CD4-positive, alpha-beta memory T cell (primary cell): ENCODE measurements at places on chromosomes 13 and 19. TPM values are rescaled to one million over a fixed set of nuclear protein-coding genes. Genes with fewer than 3 reads are reported as not detected.

The TTYH1 gene
- not detected for total RNA-seq

The TSSK6 gene
- 9.7 TPM for total RNA-seq

The STOML3 gene
- total RNA-seq = not detected

The INSL3 gene
- total RNA-seq = 5.0 TPM

The RGL3 gene
- total RNA-seq = not detected

The LIPE gene
- 32.5 TPM for total RNA-seq

The FCHO1 gene
- total RNA-seq = 99.4 TPM

The CYP2A6 gene
- total RNA-seq = 0.23 TPM

The KLK10 gene
- not detected for total RNA-seq

The ZNF534 gene
- not detected for total RNA-seq

The PRR22 gene
- 6.6 TPM for total RNA-seq

DNA sequence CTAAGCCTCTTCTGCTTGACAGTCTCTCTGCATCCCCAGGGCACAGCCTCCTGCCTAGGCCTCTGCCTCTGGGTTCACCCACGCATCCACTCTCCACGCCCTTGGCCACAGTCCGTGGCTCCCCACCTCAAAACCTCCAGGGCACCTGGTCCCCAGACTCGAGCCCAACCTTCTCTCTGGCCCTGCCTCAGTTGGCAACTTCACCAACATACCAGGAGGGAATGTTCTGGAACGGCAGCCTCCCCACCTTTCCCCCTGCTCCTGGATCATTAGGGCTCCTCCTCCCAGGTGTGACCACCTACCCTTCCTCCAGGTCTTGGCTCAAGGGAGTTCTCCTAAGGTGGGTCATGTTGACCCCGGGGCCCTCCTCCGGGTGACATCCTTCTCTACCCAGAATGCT, 69.1 kb downstream of the SOX1 start:
- no peak for DNase-seq

DNA sequence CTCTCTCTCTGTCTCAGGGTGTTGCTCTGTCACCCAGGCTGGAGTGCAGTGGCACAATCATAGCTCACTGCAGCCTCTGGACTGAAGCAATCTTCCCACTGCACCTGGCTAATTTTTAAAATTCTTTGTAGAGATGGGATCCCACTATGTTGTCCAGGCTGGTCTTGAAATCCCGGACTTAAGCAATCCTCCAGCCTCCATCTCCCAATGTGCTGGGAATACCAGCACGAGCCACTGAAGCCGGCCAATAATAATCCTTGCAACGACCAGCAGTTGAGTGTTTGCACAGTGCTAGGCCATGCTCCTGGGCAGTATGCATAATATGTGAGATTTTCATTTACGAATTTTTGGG, 640 bp upstream of the EPOR start:
- DNase-seq = no peak

DNA sequence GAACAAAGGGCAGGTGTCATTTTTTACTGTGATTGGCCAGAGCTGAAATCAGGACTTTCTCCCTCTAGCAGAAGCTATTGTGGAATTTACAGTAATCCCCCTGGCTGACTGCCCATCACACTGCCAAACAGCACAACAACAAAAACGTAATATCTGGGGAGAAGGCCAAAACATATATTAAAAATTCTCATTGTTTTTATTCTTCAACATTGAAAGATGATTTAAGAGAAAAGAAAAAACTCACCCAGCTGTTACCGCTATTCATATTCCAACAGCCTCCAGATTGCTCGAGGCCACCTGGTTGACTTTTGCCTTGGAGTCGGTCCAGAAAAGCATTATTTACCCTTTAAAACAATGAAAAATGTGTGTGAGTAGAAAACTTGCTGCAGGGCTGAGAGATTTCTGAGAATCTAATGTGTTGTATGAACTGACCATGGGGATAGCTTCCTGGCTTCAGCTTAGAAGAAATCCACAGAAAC, 97.2 kb downstream of the EPSTI1 start:
- DNase-seq = no peak

DNA sequence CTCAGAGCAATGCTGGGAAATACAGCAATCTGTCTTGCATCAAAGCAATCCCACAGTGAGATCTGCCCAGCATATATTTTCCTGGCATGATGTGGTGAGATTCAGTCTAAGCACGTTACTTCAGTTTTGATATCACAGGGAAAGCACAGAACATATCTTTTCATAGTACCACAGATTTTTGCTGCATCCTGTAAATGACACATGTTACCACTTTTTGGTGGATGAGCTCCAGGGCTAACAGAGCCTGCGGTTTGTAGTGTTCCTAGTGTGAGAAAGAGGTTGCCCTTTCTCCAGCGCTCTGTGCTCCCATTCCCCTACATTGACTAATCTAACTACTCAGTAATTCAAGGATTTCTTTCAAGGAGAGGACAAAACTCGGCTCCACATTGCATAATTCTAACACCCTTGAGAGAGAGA, 409.0 kb downstream of the GPC6 start:
- no peak for DNase-seq

GRCh38 chr13:28586439-28587173, 72.3 kb upstream of the POMP start:
- no peak for DNase-seq

GRCh38 chr19:4575267-4576015, 16.0 kb upstream of the SEMA6B start:
- no peak for DNase-seq

GRCh38 chr13:29081036-29081435, 260.9 kb downstream of the MTUS2 start:
- peak; percentile 53 for DNase-seq

DNA sequence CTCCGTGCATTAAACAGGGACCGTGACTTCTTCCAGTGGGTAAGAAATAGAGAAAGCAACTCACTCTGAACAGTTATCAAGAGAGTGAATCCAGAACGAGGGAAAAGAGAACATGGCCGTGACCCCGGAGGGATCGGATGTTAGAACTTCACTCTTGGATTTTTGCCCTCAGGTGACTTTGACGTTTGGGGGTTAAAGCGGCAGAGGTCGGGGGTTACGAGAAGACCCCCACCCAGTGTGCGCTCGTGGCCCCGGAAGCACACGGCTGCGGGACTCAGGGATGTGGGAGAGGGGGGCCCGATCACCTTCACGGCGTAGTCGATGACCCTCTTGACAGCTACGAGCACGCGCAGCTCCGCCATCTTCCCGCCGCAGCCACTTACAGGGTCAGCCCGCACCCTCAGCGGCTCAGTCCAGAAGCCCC, at the start of gene ETFB:
ETFB (minus strand) TSS at position 424 of the 424 bp plus-strand sequence; CDS start at position 362, 62 bp downstream.
- no peak for DNase-seq

- peak; percentile 82 for DNase-seq
Measured at GRCh38 chr19:862581-863314, 3.3 kb downstream of the CFD start.

DNA sequence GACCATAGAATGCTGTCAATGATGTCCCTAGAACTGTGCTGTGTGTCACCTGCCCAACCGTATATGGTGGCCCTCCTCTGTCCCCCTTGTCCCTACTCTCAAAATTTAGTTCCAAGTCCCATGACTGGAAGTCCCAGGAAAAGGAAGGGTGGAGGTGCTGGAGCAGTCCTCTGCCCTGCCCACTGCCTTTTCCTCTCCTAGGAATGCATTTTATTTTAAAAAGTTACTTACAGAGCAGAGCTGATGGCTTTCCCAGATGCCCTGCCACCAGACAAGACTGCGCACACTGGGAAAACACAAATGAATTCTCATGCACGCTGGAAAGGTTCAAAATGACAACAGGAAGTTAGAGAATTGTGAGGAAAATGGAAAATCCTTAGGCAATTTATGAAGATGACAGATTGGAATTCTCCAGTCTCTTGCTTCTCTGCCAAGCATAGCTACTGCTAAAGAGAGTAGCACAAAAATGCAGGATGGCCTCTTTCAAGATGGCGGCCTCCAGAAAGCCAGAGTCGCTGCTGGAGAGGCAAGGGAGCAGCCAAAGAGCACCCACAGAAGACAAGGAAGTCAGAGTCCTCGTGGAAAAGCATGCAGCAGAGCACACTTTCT, 117.1 kb upstream of the TSC22D1 start:
- DNase-seq = no peak

DNA sequence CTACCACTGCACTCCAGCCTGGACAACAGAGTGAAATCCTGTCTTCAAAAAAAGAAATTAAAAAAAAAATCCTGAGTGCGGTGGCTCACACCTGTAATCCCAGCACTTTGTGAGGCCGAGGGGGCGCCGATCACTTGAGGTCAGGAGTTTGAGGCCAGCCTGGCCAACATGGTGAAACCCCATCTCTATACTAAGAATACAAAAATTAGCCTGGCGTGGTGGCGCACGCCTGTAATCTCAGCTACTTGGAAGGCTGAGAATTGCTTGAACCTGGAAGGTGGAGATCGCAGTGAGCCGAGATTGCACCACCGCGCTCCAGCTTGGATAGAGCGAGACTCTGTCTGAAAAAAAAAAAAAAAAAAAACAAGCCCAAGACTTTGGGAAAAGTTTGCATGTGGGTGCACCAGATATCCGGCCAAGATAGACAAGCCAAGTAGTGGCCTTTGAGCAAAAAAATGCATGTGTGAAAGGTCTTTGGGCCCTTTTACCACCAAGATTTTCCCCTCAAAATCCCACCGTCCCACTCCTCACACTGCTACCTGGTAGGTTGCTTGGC, 5.7 kb downstream of the DNAJB1 start:
- no peak for DNase-seq

DNA sequence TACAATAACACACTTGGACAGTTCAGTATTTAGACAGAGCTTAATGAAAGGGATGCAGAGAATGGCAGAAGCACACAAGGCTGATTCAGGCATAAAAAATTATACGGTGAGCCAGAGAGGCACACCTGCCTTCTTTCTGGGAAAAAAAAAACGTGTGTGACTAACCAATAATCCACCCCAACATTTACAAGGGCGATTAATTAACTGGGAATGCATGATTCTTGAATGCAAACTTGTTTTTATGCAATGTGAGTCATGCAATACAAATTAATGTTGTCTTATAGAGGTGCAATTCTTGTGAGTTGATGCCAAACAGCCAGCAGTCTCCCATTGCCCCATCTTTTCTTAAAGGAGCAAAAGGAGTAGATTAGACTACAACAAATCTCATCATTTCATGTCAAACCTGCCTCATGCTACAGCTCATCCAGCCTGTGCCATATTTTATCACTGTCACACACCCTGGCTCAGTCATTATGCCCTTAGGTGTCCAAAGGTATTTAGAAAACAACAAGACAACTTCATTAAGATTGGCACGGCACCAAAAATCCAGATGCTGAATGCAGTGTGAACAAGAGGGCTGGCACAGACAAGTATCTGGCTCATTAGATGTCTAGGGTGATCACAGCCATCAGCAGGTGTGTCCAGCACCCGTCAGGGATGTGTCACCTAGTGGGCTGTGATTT, 721.1 kb downstream of the EFNB2 start:
- DNase-seq = no peak

- DNase-seq = no peak
Measured at GRCh38 chr13:22009500-22009899, 338.6 kb downstream of the FGF9 start.

DNA sequence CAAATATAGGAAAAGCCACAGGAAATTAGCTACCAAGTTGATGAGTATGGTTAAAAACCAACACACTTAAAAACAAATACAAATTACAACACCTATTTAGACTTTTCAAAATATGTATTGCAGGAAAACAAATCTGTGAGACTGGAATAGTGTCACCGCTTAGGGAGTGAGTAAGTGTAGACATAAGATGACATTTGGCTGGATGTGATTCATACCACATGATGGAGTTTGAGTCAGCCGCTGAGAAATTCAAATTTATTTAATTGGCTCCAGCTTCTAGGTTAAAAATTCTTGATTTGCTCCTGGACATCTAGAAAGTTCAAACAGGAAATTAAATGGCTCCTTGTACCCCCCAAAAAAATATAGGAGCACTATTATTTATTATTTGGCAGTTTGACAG, 531.7 kb downstream of the SLITRK1 start:
- no peak for DNase-seq

- DNase-seq = peak; percentile 37
Measured at GRCh38 chr13:50129706-50130122, 114.5 kb downstream of the KCNRG start.

- DNase-seq = no peak
Measured at GRCh38 chr13:63690672-63691071, 2275.0 kb upstream of the PCDH20 start.

DNA sequence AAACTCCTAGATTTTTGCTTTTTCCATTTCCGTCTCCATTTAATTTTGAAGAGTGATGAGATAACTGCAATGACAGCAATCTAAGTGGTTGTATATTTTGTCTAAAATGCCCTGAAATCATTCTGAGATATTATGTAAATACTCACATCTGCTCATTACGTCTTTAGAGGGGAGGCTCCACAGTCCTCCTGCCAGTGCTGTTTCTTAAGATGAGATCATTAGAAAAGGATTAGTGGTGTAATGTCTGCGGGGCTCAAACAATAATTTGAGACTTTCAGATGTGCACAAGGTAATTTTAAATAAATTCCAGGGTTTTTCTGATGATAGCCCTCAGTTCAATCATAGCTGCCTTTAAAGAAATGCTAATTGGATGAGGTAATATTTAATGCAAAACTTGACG, 437.9 kb downstream of the FOXO1 start:
- no peak for DNase-seq

GRCh38 chr13:31965361-31966066, 66.1 kb upstream of the FRY start:
- DNase-seq = no peak

- DNase-seq = no peak
Measured at GRCh38 chr13:74217811-74218210, 83.6 kb upstream of the KLF12 start.

- DNase-seq = no peak
Measured at GRCh38 chr19:48372904-48373303, 8.7 kb downstream of the SYNGR4 start.

- peak; percentile 13 for DNase-seq
Measured at GRCh38 chr19:55611300-55611982, 6.0 kb downstream of the ZNF865 start.

DNA sequence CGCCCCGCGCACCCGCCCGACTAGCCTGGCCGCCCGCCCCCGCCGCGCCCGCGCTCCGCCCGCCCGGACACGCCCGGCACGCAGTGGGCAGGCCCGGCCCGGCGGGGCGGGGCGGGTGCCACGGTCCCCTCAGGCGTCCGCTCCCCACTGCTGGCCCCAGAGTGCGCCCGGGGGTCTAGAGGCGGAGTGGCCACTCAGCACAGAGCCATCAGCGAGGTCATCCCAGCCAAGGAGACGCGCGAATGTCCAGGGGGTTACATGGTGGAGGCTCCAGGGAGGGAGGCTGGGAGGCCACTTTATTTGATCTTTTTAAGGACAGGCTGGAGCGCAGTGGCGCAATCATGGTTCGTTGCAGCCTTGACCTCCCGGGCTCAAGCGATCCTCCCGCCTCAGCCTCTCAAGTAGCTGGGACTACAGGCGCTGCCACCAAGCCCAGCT, 236 bp upstream of the TINCR start:
- no peak for DNase-seq

DNA sequence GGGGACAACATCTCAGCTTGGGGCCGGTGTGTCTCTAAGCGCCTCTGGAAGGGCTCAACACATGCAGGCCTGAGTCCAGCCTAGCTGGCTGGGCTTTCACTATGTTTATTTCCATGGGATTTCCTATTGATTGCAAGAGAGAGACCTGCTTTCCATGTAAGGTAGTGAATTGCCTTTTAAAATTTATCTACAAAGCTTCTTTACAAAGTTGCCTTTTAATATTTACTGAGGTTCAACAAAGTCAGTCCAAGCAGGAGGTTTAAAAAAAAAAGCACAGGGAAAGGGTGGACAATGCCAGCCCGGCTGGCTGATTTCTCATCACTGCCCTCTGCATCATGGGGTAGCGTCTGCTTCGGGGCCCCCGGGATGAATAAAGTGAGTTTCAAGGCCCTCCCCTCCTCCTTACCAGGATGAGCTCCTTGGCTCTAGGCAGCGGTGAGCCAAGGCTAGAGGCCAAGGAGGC, 15.8 kb downstream of the TLE2 start:
- no peak for DNase-seq
